ENCODE measurements at places on chromosomes 2 and 18.

DNA sequence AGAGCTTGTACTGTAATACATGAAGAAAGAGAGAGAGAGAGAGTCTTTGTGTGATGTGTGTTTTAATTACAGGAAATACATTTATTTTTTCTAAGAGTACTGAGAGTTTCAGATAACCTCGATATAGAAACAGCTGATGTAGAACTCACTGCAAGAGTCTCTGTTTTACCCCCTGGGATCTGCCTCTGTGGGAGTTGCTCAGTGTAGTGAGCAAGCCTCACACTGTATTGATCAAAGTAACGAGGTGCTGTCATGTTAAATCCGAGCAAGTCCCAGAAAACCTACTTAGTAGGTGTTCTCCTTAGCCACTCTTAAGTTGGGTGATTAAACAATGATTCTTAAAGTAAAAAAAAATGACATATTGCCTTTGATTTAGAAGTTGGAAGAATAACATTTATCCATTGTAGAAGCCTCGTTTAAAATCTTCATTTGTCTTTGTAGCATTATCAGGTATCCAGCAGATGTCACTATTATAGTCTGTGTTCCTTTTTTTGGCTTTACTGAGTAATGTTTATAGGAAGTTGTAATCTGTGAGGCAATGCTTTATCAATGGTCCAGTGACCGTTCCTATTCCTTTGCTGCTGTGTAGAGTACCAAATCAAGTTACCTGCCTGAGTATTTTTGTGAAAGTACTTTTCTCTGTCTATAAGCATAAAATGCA is 219.0 kb downstream of the MYO3B start:
- no peak for DNase-seq

GRCh38 chr2:101398116-101398821 is 11.0 kb upstream of the CREG2 start:
- no peak for DNase-seq

DNA sequence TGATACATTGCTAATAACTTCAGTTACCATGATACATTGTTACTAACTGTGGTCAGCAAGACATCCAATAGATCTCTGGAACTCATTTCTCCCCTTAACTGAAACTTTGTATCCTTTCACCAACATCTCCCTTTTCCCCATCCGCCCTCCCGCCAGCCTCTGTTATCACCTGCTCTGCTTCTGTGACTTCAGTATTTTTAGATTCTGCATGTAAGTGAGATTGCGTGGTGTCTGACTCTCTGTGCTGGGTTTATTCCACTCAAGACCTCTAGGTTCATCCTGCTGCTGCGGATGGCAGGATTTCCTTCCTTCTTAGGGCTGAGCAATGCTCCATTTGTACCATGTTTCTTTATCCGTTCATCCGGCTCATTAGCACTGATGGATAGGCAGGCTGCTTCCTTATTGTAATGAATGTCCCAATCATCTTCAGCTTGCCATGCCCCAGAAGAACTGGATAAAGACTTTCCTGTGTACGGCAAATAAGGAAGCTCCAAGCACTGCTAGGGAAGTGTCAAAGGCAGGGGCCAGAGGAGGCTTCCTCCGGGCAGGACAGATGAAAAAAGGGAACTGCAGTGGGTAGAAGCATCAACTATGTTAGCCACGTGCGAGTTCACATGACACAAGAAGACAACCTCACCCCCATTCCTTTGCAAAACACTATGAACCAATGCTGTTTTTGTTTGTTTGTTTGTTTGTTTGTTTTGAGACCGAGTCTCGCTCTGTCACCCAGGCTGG is 113.4 kb downstream of the EIPR1 start:
- DNase-seq, result no peak

- DNase-seq, result no peak
Observed at GRCh38 chr2:112737542-112738232, 16.9 kb downstream of the NT5DC4 start.

- no peak for DNase-seq
Observed at GRCh38 chr2:163734881-163735684, 725 bp downstream of the FIGN start.
